ENCODE measurements at places on chromosomes 5 and 9.

DNA sequence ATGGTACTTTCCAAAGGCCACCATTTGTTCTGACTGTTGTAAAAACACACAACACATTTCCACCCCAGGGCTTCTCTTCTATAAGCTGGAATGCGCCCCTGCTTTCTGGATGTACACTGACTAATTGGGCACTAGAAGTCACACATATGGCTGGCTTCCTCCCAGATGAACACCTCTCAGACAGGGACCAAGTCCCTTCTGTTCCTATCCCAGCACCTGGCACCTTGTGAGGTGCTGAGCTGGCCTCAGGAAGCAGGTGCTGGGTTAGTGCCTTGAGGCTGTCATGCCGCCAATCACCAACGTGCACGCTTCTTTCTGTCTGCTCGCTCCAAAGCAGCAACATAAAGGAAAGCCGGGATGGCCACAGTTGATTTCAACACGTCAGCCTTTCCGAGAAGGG is 93.2 kb downstream of the FSTL4 start:
- no peak for DNase-seq

- no peak for DNase-seq
These were observed 37.8 kb downstream of the MRRF start for GRCh38 chr9:122302237-122303093.

DNA sequence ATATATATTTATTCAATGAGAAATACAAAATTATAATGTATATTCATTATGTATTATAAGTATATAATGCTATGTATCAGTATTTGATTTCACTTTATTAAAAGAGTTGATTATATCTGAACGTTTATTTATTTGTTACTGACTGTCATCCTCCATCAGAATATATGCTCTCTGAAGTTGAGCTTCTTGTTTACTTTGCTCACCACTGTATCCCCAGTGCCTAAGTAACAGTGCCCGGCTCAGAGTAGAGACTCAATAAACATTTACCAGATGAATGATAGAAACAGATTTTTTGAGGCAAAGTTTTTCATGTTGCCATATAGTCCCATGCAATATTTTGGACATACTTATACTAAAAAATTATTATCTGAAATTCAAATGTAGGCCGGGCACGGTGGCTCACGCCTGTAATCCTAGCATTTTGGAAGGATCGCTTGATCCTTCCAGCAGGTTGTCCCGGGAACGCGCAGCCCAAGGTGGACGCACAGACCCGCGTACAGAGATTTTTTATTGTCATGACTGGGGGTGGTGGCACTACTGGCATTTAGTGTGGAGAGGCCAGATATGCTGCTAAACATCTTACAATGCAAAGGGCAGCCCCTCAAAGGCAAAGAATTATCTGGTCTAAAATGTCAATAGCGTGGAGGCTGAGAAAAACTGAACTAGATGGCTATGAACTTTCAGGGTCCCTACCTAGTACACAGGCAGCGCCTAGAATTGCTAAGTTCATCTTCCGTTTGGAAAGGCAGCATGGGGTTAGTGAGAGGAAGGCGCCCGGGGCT is 761 bp upstream of the DNAJC25 start:
- no peak for DNase-seq

- no peak for DNase-seq
These were observed 2.1 kb upstream of the MYMK start for GRCh38 chr9:133526721-133527321.

- no peak for DNase-seq
These were observed 308.5 kb downstream of the ARRDC3 start for GRCh38 chr5:91074615-91075014.

- DNase-seq = no peak
These were observed 256.9 kb downstream of the GLIS3 start for GRCh38 chr9:4042991-4043390.

DNA sequence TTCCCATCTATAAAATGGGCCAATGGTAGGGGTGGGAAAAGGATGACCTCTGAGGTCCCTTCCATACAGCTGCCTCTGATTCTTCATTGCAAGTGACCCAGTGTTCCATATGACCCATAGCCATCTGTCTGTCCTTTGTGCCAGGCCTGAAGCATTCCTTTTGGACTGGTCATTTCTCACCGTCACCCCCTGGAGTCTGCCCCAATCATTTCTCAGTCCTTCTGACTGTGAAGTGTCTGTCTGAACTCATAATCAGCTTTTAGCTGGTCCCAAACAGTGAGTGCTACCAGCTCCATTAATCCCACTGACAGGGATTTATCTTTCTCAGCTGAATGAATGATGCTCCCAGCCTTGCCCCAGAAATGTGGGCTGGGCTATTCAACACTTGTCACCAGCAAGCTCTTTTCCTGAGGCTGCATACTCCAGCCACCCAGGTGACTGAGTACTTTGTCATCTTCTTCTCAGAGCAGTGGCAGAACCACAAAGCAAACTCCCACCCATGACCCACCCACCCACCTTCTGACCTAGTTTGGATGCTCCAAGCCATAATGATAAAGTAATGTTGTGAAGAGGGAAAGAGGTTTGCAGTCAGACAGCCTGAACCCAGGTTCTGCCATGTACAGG is 37.4 kb downstream of the KCNIP1 start:
- DNase-seq = no peak

DNA sequence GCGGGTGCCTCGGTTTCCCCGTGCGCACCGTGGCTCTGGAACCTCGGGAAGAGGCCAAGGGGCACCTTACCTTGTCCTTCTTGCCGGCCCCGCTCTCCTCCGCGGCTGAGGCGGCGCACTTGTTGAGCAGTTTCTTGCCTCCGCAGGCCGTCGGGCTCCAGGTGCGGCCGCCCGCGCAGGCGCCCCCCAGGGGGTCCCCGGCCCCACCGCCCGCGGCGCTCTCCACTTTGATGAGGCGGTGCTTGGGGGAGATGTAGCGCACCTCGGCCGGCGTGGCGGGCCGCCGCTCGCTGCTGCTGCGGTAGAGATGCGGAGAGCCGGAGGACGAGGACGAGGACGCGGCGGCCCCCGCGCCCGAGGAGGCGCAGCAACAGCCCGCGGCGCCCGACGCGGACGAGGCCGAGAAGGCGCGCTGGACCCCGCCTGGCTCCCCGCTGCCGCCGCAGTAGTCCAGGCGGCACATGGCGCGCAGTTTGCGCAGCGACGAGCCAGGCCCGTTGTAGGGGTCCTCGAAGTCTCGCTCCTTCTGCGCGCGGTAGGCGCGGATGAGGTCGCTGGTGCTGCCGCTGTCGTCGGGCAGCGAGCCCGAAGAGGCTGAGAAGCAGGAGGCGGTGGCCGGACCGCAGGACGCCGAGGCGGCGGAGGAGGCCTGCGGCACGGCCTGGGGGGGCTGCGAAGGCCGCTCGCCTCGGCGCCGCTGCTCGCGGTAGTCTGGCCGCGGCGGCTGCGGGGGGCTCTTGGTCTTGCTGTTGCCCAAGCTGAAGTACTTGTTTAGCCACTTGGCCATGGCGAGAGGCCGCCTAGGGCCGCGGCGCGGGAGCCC is 957 bp downstream of the SHB start:
- no peak for DNase-seq

DNA sequence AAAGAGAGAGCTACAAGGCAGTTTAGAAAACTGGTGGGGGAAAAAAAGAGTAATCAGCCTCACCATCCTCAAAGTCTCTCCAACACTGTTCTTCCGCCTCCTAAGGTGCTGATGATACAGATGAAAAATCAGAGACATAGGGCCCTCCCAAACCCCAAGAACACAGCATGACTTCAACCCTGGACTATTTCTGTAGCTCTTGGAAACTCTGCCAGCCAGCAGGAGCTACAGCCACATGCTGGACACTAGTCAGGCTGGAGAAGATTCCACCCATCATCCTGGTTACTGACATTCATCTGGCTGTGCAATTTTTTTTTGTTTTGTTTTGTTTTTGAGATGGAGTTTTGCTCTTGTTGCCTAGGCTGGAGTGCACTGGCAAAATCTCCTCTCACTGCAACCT is 42.4 kb downstream of the OXCT1 start:
- no peak for DNase-seq

DNA sequence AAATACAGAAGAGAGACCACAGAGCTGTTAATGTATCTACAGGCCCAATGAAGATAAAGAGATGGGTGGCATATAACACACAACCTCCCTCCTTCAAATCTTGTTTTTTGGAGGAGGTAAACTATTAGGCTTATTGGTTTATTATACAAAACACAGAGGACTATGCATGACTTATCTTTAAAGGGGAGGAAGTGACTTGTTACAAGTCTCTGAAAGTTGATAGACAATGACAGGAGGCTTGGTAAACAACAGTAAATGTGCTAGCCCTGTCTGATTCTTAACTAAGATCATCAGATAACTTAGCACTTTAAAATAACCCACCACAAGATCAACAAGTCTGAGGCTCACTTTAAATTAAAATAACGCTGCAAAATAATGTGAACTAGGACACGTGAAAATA is 219.0 kb downstream of the MLLT3 start:
- DNase-seq = no peak

DNA sequence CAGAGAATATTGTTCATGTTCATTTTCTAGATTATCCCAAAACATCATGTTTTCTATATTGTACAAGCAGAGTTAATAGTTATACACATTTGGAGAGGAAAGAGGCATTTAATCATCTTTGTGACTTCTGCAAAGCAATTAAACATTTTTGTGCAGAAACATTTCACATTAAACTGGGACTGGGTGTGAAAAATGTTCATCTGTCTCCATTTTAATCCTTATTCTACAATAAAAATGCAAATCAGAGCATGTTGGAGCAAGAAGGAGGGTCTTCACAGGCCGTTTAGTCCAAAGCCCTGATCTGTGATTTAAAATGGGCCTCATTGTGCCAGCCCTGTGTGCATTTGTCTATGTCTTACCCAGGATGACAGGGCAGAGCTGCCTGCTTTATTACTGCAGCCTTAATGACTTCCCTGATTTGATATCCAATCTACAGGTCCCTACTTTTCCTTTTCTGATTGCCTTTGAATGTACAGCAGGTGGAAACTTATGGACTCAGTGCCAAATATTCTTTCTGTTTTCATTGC is 183.5 kb downstream of the CAVIN4 start:
- DNase-seq = no peak

DNA sequence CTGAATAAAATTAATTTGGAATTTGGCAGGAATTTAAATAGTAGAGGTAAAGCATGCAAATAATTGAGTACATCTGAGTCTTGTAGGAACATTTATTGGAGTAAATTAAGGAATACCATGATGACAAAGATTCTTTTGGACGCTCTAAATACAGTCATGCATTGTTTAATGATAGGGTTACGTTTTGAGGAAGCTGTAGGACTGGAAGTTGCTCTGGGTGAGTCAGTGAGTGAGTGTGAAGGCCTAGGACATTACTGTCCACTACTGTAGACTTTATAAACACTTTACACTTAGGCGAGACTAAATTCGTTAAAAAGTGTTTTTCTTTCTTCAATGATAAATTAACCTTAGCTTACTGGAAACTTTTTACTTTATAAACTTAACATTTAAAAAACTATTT is 113.0 kb downstream of the FAM170A start:
- no peak for DNase-seq

GRCh38 chr5:13708432-13708831 is 236.1 kb downstream of the DNAH5 start:
- DNase-seq = no peak

DNA sequence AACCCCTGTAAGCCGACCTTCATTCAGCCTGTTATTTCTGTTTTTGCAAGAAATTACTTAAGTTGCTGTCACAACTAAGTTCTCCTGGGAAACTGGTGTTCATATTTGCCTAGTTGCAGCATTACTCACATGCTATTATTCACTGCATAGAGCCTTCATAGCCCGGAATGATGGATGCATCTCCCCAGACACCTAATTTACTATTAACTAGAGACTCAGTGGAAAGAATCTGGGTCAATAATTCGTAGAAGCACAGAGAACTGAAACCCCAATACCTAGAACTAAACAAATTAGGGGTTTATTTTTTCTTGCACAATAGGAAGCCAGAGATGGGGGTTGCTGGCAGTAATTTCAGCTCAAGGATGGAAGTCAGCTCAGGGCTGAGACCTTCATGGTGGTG is 45.7 kb upstream of the FAM170A start:
- DNase-seq = no peak

DNA sequence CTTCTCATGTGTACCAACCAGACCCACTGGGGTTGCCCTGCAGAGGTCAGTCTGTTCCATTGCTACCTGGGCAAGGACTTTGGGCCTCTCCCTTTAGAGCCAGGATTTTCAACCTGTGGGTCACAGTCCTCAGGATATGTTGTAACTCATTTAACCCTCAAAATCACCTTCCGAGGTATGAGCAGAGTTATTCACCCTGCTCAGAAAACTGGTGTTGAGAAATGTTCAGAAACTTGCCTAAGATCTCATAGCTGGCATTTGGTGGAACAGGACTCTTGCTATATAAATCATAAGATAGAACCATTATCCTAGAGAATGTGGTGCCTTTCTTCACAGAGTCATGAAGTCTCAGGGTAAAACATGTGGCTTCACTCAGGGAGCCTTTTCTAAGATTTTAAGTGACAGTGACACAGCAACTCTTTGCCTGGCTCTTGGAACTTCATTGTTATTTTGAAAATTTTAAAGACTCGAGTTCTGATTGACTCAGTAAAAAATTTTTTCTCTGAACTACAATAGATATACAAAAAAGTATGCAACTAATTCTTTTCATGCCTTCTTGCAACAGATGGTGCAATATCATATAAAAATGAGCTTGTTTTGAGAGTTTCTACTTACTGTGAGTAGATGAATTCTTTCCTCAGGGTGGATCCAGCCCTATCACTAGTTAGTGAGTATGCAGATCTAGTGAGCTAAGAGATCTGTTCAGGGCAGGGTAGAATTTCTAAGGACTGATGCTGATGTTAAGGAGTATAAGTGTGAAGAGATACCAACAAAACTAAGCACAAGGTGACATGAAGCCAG is 29.5 kb downstream of the CAST start:
- no peak for DNase-seq

- no peak for DNase-seq
These were observed 68.4 kb downstream of the COL27A1 start for GRCh38 chr9:114223564-114224246.

- no peak for DNase-seq
These were observed 48.2 kb downstream of the SLC1A3 start for GRCh38 chr5:36654564-36654963.

- peak; percentile 24 for DNase-seq
These were observed 371.2 kb downstream of the NFIB start for GRCh38 chr9:13942695-13943094.

DNA sequence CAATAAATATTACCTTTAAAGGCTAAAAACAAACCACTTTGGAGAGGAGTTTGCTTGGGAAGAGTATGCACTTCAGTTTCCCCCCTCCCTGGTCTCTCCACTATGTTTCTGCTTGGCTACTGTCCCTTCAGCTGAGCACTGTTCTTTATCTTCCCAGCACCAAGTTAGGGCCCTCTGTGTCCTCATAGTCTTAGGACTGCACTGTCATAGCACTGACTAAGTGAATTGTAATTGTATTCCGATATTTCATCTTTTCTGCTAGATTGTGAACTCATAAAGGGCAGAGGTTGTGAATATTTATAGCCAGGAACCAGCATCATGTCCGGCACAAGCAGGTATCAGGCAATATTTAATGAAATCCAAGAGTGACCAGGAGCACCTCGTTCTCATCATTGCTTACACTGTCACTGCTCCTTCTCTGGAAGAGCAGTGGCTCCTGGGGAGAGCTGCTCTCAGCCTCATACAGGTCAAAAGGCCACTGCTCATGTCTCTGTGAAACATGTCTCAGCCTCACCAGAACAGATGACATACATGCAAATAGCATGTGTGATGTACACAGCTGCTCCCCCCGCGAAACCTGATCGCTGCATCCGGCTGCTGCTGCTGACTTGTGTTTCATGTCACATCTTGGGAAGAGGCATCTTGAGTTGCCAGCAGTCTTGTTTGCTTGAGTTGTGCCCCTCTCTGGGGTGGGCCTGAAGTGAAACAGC is 279.7 kb upstream of the MSX2 start:
- DNase-seq = no peak

Measured in activated CD4-positive, alpha-beta T cell treated with anti-CD3 and anti-CD28 coated beads, Interleukin-2, amount 50 U/mL, for 16 hours (primary cell).